SJSA1 (cell line): ENCODE measurements at places on chromosomes 6 and 20. TPM values are rescaled to one million over a fixed set of nuclear protein-coding genes. Genes with fewer than 3 reads are reported as not detected.

GRCh38 chr20:45892049-45892825, 1.1 kb downstream of the CTSA start:
- peak; percentile 18 for DNase-seq

Gene SNRNP48
- 11.1 and 19.6 TPM in 2 replicates for total RNA-seq

DNA sequence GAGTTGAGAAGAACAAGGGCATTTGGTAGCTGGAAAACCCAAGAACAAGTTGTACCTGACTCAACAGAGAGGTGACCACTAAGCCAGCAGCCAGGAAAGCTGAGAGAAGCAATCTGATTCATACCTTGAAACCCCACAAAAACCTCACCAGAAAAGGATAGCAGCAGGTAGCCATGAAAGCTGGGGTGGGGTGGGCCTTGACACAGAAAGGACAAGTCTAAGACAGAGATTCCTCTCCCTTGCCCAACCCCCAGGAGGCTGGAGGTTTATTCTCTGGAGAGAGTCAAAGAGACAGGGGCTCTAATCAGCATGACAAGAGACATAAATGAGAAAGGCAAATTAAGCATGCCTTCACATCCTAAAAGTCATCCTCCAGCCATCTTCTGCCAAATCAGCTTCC, 151.7 kb upstream of the DST start:
- DNase-seq, result no peak

GRCh38 chr20:1627200-1627550, 7.4 kb upstream of the SIRPB1 start:
- no peak for DNase-seq

DNA sequence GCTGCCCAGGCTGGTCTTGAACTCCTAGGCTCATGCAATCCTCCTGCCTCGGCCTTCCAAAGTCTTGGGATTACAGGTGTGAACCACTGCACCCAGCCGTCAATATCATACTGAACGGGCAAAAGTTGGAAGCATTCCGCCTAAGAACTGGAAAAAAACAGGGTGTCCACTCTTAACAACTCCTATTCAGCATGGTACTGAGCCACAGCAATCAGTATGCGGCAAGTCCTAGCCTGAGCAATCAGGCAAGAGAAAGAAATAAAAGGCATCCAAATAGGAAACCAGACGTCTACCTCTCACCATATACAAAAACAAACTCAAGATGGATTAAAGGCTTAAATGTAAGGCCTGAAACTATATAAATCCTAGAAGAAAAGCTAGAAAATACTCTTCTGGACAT, 83.1 kb downstream of the FKBP5 start:
- no peak for DNase-seq

DNA sequence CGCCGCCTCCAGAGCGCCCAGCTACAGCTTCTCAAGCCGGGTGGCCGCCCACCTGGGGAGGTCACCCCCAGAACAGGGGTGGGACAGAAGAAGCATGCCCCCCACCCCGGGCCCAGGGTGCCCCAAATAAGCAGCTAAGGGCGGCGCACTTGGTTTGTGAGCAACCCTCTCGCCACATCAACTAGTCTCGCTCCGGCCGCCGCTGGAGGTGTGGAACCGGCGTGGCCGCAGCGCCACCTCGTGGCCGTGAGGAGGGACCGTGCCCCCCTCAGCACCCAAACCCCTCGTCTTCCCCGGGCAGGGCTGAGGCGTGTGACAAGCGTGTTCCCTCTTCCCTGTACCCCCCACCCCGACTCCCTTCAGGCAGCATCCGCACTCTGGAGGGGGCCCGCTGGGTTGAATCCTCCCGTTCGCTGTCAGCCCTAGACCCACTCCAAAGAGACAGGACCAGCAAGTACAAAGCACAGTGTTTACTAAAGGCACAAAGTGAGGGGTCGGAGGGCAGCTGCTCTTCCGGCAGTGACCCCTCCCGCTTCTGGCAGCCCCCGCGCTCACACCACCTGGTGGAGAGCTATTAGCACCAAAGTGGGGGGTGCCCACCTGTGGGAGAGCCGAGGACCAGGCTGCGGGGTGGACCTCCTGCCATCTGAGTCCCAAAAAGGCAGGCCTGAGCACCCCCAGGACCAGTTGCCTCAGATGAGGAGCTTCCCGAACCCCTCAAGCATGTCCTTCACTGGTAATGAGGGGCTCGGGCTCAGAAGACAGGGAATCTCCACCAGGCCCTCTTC, 45.4 kb downstream of the MDFI start:
- DNase-seq, result peak; percentile 62

DNA sequence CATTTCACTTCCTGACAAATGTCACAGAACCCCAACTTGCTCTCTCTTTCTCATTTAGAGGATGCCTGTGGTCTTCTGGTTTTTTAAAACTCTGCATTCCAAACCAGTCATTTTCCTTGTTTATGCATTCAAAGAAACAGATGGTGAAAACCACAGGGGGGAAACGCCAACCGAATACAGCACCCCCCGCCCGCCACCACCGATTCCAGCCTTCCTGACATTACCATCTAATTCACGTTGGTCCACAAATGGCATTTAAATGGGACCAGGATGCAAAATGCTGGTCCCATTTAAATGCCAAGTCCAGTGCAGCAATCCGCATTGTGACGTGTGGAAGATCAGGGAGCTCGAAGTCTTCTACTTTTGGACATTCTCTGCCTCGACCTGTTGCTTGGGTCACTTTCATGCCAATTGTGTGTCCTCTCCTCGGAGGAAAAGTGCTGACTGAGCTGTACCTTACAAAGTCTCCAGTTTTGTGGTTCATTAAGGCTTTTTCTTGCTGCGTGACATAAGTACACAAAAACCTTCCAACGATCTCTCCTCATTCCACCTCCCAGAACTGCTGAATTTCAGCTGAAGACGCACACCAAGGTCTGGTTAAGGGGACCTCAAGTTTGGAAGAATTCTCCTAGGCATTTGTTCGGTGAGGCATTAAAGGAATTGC, 35.8 kb downstream of the NEDD9 start:
- DNase-seq, result peak; percentile 97
